ENCODE measurements at places on chromosomes 5 and 9. TPM values are rescaled to one million over a fixed set of nuclear protein-coding genes. Genes with fewer than 3 reads are reported as not detected.

GRCh38 chr9:107946364-107947141 lies 457.0 kb upstream of the KLF4 start:
- no peak for DNase-seq

GRCh38 chr9:133635533-133636531 lies at the start of gene DBH:
TSS of gene DBH (plus strand) at chr9:133636363. CDS start at chr9:133636372, 9 bp downstream.
- DNase-seq: no peak

GRCh38 chr9:20623021-20623747 lies 885 bp upstream of the MLLT3 start:
- DNase-seq: peak; percentile 74

DNA sequence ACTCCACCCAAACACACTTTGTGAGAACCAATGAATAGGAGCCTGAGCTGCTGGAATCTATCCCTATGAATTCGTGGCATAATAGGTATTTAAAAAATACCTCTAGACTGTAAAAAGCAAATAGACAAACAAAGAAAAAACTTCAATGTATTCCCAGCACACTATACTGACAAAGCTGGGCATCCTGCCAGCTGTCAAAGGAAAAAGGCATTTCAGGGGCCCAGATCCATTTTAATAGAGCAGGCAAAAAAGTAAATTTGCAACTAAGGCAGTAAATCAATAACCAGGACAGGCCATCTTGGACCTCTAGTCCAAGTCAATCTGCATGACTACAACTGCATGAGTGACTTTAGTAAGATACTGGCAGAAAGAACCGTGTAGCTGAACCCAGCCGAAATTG lies 25.6 kb upstream of the LARP1 start:
- no peak for DNase-seq

- no peak for DNase-seq
Observed at GRCh38 chr9:16628413-16628812, 242.1 kb downstream of the BNC2 start.

The TEK gene
- total RNA-seq: not detected

The CORO2A gene
- total RNA-seq: 11.7 TPM

The STING1 gene
- 68.4 TPM for total RNA-seq
